Glutamatergic neuron (in vitro differentiated cells): ENCODE measurements at places on chromosomes 6 and 20. TPM values are rescaled to one million over a fixed set of nuclear protein-coding genes. Genes with fewer than 3 reads are reported as not detected.
A peak's percentile ranks its signal among the peaks of the same experiment; 100 is the strongest.

The RUNX2 gene
- not detected for total RNA-seq

- no peak for DNase-seq
These were observed 1.0 kb downstream of the FILIP1 start for GRCh38 chr6:75492386-75493153.

The VNN1 gene
- not detected for total RNA-seq

- peak; percentile 7 for DNase-seq
These were observed 58.6 kb upstream of the DACT2 start for GRCh38 chr6:168377856-168378832.

DNA sequence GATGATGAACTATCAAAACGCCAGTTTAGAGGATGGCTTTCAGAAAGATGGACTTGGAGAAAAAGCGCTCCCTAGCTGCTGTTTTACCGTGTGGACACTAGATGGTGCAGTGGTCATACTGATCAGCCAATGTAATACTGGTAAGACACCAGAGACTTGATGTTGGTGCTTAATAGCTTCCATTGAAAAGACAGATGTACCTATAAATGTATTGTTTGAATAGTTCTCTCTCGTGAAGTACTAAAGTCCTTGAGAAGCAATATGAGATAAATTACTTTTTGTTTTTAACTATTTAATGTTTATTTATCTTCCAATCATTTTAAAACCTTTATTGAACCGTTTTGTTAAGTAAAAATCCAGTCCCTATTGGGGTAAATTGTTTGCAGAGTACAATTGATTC is 63.9 kb upstream of the FUCA2 start:
- DNase-seq: no peak

DNA sequence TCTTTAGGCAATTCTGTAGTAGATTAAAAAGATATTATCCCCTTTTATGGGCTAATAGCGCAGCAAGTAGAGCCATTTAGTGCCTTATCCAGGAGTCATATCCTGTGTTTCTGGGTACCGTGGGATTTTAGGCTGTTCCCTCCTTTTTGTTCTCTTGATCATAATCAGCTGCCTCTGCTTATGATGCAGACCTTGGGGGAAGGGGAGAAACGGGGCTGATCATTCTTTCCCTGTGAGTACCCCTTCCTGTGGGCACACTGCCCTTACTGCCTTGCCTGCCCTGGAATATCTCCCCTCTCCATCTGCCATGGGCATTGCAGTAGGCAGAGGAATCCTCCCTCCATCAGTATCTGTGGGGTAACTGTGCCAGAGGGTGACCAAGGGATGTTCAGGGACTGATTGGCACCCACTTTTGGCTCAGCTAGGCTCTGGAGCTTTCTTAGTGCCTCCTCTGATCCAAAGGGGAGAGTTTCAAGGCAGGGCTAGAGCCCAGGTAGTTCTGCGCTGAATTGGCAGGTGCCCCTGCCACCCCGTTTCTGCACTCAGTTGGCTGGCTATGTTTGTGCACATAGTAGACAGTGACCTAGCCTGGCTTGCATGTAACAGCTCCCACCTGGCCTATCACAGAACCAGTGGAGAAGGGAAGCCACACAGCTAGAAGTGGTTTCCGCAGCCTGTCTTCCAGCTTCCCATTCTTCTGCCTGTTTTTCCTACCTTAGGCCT is 103.3 kb downstream of the FIG4 start:
- no peak for DNase-seq

The CBLN4 gene
- not detected for total RNA-seq

GRCh38 chr20:45406260-45407066 is 1.6 kb upstream of the DBNDD2 start:
- peak; percentile 56 for DNase-seq

The ZFP57 gene
- not detected for total RNA-seq

GRCh38 chr20:1319051-1319450 is 9.9 kb downstream of the SDCBP2 start:
- DNase-seq: no peak

GRCh38 chr6:5569491-5569890 is 308.2 kb downstream of the FARS2 start:
- no peak for DNase-seq

DNA sequence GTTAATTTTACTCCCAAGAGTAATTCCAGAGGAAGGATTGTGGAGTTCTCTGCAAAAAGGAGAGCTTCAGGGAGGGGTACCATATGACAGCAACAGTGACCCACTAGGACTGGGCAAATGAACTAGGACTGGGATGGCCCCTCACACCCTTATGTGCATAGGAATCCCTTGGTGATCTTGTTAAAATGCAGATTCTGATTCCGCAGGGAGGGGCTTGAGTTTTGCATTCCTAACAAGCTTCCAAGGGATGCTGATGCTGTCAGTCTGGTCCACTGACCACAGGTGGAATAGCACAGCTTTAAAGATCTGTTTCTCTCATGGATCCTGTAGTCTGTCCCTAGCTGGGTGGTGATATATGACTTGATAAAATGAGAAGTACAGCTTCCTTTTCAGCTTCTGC is 6.3 kb upstream of the FOXA2 start:
- no peak for DNase-seq

The IL17A gene
- total RNA-seq: not detected

GRCh38 chr6:140275725-140276124 is 901.3 kb upstream of the CITED2 start:
- DNase-seq: no peak

DNA sequence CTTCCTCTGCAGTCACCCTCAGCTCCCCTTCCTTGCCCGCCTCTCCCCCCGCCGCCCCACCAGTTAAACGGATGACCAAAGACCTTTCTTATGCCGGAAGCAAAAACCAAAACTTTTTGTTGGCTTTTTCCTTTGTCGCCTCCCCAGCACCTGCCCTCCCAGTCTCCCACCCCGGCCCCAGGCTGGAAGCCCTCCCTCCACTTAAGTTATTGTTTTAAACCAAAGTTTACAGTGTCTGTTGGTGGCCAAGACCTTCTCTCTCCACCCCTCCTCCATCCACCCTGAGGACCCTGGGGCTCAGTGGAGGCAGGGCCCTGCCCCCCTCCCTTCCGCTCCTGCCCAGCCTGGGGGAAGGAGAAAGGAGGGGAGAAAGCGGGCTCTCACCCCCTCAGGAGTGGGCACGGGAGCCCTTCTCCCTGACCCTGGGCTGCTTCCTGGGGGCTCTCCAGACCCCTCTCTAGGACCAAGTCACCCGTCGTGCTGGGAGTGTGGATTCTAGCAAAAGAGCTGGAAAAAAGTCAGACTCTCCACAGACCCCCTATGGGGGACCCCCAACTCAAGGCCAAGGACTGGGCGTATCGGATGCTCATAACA is 38.3 kb upstream of the MDFI start:
- no peak for DNase-seq

DNA sequence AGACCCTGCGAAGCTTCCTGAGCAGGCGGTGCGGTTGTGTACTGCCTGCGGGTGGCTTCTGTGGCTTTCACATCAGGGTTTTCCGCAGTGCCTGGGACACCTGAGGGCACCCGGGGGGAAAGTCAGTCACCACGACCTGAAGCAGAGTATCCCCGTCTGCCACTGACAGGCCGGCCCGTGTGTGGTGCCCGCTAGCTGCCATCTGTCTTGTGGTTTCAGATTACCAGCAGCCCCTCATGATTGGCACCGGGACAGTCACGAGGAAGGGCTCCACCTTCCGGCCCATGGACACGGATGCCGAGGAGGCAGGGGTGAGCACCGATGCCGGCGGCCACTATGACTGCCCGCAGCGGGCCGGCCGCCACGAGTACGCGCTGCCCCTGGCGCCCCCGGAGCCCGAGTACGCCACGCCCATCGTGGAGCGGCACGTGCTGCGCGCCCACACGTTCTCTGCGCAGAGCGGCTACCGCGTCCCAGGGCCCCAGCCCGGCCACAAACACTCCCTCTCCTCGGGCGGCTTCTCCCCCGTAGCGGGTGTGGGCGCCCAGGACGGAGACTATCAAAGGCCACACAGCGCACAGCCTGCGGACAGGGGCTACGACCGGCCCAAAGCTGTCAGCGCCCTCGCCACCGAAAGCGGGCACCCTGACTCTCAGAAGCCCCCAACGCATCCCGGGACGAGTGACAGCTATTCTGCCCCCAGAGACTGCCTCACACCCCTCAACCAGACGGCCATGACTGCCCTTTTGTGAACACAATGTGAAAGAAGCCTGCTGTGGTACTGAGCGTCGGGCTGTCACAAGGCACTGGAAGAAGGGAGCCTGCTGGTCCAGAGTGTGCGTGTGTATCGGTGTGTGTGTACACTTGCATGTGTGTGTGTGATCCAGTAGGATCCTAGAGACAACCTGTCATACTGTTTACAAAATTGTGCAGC is 54.4 kb downstream of the GOPC start:
- DNase-seq: peak; percentile 57

DNA sequence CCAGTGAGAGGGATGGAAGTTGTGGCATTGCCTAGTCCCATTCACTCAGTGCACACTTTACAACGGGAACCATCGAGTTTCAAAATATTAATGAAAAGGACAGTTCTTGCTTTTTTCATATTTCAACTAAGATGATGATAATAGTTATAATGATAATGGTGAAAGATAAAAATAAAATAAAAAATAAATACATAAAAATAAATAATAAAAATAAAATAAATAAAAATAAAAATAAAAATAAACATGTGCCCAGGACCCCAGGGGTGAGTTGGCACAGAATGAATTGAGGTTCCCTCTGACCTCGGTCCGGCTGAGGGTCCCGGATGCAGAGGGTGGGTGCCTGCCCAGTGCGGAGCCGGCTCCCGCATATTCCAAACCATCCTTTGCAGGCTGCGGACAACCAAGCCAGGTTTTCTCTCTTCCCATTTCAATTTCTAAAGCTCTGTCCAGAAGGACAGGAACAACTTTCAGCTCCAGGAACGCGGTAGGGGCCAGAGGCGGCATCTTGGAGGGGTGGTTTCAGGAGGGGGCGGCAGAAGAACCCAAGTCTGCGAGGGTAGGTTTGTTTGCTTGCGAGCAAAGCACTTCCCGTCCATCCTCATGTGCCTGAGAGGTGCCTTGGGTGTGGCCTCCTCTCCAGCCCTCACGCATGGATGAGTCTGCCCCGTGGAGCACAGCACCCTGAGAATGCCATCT is 236.8 kb downstream of the DLL1 start:
- peak; percentile 4 for DNase-seq

DNA sequence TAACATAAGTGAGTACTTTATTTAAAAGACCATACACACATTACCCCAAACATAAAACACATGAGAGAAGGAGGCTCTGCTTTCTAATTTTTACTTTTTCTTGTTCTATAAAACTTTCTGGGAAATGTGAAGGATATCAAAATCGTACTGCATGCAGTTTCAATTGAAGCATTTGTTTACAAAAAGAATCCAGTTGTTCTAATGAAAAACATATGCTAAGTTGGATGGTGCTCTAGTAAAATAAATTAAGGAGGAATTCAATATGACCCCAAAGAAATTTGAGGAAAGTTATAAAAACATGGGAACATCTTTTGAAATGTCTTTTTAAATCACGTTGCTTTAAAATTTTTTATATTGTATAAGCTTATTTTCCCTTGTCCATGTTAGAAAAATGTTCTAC is 37.6 kb downstream of the OR2B6 start:
- no peak for DNase-seq

GRCh38 chr6:18245642-18246041 is 18.7 kb downstream of the DEK start:
- no peak for DNase-seq

DNA sequence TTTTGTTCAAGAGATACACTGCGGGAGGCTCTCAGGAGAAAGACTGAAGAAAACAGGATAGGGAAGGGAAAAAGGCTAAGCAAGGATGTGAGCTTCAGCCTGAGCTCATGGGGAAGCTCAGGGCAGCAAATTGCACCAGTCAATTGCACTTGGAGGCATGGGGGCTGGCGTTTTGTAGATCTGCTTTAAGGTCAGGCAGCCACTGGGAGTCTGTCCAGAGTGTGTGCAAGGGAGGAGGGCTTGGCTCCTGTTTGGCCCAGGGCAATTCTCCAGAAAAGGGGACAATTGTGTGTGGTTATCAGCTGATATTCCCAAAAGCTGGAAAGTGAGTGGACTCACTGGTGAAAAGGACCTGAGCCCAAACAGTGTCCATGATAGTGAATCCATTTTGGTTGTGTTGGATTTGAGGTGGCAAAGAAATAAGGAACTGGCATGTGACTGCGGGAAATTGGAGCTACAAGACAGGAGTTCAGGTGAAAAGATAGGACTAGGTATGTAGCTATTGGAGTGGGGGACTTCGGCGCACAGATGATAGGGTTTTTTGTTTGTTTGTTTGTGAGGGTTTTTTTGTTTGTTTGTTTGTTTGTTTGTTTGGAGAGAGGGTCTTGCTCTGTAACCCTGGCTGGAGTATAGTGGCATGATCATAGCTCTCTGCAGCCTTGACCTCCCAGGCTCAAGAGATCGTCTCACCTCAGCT is 22.3 kb upstream of the IER3 start:
- no peak for DNase-seq

GRCh38 chr6:45477278-45477677 is 99.5 kb upstream of the SUPT3H start:
- DNase-seq: no peak

DNA sequence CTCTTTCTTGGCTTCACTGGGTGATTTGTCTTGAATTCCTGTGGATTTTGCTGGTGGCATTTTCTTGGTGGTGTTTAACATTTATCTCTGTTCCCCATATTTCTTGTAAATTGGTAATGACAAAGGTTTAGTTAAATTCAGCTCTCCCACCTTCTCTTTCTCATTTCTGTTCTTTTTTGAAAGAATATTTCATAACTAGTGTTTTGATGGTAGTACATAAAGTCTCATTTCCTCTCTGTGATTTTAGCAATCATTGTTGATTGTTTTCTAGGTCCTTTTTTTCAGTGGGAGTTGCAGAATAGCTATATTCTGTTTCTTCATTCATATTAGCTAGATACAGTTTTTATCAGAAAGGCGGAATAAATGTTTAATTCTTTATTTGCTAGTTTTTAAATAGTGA is 73.1 kb downstream of the QKI start:
- no peak for DNase-seq

The CCM2L gene
- 6.3 TPM for total RNA-seq

DNA sequence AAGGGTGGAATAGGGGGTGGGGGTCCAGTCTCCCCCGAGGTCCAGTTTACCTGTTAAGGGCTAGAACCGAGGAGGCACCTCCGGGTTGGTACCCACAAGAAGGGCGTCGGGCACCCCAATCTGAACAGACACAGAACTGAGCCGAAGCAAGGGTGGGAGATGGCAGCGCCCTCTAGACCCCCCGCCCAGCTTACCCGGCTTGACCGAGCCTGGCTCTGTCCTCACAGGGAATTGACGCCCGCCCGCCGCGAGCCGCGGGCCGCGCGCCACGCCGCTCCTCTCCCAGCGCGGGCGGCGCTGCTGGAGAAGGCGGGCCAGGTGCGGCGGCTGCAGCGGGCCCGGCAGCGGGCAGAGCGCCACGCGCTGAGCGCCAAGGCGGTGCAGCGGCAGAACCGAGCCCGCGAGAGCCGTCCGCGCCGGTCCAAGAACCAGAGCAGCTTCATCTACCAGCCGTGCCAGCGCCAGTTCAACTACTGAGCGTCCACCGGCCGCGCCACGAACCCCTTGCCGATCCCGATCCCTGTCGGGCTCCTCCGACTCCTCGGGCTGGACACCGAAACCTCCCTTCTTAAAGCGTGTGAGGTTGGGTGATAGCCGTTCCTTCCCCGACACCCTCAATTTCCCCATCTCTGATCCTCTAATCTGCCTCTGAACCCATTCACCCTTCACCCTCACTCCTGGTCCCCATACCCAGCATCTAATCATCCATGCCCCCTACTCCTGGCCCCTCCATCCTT is 5.9 kb downstream of the TP53INP2 start:
- DNase-seq: peak; percentile 58

The ERVFRD-1 gene
- total RNA-seq: not detected

GRCh38 chr6:111122458-111123286 is 35.4 kb downstream of the SLC16A10 start:
- no peak for DNase-seq

The TSHZ2 gene
- total RNA-seq: 10.0 TPM

GRCh38 chr20:55530763-55531162 is 474.6 kb downstream of the CBLN4 start:
- DNase-seq: no peak

GRCh38 chr6:106473812-106474211 is 113.3 kb downstream of the CRYBG1 start:
- DNase-seq: no peak
